Umbilical cord (tissue), 2 donors: ENCODE measurements at places on chromosomes 3 and 15. TPM values are rescaled to one million over a fixed set of nuclear protein-coding genes. Genes with fewer than 3 reads are reported as not detected.
A peak's percentile ranks its signal among the peaks of the same experiment; 100 is the strongest.

Gene GOLGA8T
- not detected for total RNA-seq

Gene GNAT1
- total RNA-seq = not detected

Gene PLSCR5
- total RNA-seq = 6.0 TPM

Gene RHCG
- 8.7 TPM for total RNA-seq

Gene TM4SF18
- total RNA-seq = 3.9 TPM

Gene ABHD5
- 25.5 TPM for total RNA-seq

Gene SLC9C1
- 4.1 TPM for total RNA-seq

Gene MGLL
- 35.2 TPM for total RNA-seq

Gene CHRM5
- 4.6 TPM for total RNA-seq

Gene LYSMD2
- 8.4 TPM for total RNA-seq

Gene RAB7A
- 26.0 TPM for total RNA-seq

Gene CX3CR1
- total RNA-seq = 6.5 TPM

Gene PRR20G
- 3.9 TPM for total RNA-seq

Gene SLC6A1
- total RNA-seq = 26.7 TPM

Gene SEMA6D
- total RNA-seq = 17.1 TPM

Gene PCSK6
- total RNA-seq = 22.6 TPM

Gene CPEB1
- total RNA-seq = 9.9 TPM

DNA sequence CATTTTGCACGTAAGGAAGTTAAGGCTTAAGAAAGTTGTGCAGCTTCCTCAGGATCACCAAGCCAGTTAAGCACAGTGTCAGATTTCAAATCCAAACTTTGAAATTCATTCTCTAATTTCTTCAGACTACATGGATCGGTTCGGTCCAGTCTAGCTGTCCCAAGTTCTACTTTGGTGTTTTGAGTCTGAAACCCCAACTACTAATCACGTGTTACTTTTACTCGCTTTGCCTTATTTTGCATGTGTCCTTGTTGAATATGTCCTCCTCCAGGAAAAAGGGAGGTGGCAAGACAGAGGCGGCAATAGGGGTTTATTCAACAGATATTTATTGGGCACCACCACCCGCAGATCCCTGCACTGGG lies 522 bp upstream of the GXYLT2 start:
- no peak for DNase-seq

- no peak for DNase-seq
These were observed 73.0 kb downstream of the OXNAD1 start for GRCh38 chr3:16337856-16338540.

DNA sequence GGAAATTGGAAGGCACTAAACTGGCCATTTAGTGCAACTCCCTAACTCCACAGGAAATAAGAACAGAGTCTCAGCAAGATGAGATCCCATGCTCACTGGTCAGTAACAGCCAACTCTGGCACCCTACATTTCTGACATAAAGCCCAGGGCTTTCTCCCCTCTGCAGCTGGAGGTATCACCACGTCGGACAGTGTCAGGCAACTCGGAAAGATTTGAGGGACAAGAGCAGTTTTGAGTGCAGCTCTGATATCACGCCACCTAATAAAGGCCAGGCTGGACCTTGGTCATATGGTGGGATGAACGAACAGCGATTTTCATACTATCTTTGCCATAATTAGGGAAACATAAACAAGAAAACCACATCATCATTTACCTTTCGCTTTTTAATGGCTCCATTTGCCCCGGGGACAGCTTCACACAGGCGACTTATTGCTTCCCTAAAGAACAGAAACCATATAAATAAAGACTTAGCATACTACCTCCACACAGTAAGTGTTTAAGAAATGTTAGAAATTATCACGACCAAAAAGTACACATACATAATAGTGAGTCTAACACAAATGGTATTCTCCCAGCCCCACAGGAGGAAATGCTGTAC lies 12.5 kb downstream of the EID1 start:
- no peak for DNase-seq

DNA sequence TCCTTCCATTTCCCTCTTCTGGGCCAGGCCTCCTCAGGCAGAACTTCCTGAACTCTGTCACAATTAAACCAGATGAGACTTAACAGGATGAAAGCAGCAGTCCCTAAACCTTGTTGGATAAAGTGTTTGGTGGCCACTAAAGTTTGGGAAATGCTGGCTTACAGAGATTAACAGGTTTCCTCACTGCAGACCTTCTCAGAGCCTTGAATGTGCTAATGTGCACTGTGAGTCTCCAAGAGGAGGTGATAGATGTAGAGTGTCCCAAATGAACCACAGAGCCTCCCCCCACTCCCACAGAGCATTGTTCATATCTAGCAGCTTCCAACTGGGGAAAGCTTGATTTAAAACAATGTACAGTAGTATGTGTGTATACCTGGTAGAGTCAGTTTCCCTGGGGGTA lies 42.9 kb downstream of the HAPLN3 start:
- DNase-seq = no peak

GRCh38 chr15:67738056-67738455 lies 87.3 kb upstream of the SKOR1 start:
- no peak for DNase-seq

- DNase-seq = peak; percentile 63
These were observed 160.7 kb downstream of the SQOR start for GRCh38 chr15:45795440-45796069.

- DNase-seq = no peak
These were observed 150.1 kb downstream of the PLD1 start for GRCh38 chr3:171660188-171660587.

GRCh38 chr3:160130071-160130470 lies 95.2 kb upstream of the C3orf80 start:
- DNase-seq = no peak

GRCh38 chr3:43014241-43014640 lies 35.1 kb downstream of the GASK1A start:
- DNase-seq = no peak

DNA sequence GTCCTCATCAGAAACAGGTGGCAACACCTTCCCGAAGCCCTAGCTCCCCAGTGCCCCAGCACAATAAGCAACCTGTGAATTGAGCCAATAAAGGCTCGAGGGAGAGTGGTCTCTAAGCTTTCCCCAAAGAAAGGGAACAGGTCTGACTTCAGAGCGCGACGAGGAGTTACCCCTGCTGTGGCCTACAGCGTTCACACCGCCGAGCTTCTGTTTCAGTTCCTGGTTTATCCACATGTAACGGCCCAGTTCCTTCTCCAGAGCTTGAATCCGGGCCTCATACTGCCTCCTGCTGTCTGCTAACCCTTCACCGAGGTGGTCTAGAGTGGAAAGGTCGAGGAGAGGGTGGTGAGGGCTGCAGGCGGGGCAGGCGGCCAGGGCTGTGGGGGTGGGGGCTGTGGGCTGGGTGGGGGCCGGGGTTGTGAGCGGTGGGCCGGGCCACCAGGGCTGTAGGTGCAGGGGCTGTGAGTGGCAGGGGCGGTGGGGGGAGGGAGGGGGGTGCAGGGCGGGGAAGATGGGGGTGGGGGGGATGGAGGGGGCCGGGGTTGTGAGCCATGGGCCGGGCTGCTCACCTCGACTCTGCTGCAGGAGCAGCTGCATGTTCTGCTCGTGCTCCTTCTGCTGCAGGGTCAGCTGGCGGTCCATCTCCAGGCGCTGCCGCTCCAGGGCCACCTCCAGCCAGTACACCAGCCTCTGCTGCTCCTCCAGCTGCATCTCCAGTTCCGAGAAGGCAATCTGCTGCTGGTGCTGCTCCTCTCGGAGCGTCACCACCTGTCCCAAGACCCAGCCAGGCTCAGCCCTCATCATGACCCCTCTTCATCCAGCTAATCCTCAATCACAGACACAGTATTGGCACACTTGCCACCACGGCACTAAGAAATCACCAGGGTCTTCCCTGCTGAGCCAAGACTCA lies 26.2 kb downstream of the KIF7 start:
- DNase-seq = no peak

- DNase-seq = no peak
These were observed 27.9 kb downstream of the CYP8B1 start for GRCh38 chr3:42847731-42848130.

GRCh38 chr15:46270481-46271147 lies 635.8 kb downstream of the SQOR start:
- no peak for DNase-seq

DNA sequence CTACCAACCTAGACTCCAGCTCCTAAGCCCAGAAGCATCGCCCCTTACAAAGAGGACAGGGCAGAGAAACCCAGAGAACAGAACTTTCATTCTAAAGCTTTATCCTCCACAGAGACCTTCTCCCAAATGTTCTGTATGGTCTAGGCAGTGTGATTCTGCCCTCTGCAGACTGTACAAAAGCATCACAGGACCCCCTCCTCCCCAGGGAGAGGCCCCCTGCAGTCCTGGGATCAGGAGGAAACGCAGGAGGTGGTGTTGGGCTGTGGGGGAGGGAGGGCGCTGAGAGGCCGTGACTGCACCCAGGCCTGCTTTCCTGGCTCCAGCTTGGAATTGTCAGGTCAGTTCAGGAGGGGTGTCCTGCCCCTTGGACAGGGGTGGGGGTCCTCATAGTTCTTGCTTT lies 101.3 kb downstream of the DGKG start:
- no peak for DNase-seq

DNA sequence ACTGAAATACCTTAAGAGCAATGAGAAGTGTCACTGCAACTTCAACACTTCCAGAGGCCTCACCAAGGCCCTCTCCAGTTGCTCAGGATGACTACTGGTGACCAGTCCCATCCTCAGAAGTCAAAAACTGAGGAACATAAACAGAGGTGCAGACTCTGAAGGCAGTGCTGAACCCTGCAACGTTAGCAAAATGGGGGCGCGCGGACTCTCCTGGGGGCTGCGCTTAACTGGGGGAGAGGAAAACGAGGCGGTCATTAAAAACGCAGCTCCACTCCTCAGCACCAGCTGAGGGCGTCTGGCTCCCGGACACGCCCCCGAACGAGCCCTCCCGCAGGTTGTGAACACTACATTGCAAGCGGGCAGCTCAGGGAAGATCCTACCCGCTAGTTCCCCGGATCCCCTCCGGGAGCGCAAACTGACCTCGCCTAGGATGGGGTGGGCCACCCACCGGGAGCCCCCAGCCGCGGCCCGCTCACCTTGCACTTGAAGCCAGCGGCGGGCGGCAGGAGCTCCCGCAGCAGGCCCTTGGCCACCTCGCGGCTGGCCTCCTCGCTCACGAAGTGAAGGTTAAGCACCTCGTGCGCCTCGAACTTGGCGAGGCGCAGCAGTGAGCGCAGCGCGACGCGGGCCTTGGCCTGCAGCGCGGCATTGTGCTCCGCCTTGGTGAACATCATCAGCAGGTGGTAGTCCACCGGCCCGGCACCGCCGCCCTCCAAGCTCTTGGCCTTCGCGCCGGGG lies 711 bp downstream of the XXYLT1 start:
- DNase-seq = no peak

DNA sequence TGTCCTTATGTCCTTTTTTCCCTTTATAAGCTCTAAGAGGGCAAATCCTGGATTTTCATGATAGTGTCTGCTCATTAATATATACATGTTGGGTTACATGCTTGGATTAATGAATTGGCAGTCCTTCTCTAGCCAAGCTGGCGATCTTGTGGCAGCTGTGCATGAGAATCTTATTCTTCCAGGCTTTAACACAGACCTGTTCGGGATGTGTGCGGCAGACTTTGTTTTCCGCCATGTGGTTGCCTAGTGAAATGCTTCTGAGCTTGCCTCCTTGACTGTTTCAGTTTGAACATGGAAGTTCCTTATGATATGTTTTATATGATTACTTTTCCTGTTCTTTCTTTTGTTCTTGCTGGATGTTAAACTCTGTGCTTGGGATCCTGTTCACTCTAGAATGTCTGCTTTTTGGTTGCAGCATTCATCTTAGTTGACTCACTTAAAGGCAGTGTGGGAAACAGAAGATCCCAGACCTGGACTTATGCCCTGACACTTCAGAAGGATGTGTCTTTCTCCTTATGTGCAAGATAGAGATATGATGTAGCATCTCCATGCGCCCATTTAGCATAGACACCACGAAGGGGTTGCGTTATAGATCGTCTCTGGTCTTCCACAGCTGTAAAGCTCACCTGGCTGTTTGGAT lies 7.2 kb downstream of the CHCHD6 start:
- peak; percentile 36 for DNase-seq

GRCh38 chr15:62254137-62254934 lies 89.3 kb upstream of the C2CD4B start:
- DNase-seq = peak; percentile 46

GRCh38 chr3:50445919-50446318 lies 57.5 kb downstream of the CACNA2D2 start:
- no peak for DNase-seq

DNA sequence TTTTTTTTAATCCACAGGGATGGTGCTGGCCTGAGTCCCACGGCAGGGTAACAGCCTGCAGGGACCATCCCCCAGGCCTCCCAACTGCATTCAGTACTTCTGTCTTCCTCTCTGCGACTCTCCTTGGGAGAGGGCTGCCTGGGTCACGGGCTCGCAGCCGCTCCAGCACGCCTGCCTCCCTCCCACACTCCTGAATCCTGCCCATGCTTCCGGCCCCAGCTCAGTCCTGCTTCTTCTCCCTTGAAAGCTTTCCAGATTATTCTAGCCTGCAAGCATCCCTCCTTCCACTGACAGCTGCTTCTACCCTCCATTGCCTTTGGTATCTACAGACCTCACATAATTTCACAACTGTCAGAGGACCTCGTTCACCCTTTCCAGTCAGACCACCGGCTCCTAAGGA lies 32.4 kb downstream of the MEGF11 start:
- DNase-seq = peak; percentile 26

DNA sequence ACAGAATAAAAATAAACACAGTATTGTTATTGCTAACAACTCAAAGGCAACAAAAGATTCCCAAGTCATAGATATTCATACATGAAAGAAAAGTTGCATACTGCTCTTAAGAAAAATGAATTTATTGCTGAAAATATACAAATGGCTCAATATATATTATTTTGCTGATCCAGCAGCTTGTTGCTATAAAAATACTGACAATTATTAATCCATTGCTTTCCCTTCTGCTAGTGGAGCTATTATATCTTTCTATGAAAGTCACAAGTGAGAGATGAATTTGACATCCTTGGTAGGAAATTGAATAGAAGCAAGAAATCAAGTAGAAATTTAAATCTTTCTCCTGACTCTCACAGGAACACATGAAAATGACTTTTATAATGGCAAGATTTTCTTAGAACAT lies 179.2 kb upstream of the MBNL1 start:
- DNase-seq = no peak
